Stimulated activated CD4-positive, alpha-beta T cell treated with anti-CD3 and anti-CD28 coated beads, Interleukin-1b, Interleukin-23, amount 100 ng/mL, for 1 hour (primary cell): ENCODE measurements at places on chromosomes 7 and 10.

- no peak for DNase-seq
Observed at GRCh38 chr10:59852670-59853069, 53.7 kb downstream of the CCDC6 start.

- no peak for DNase-seq
Observed at GRCh38 chr10:78626471-78626870, 442.3 kb upstream of the ZMIZ1 start.

GRCh38 chr7:45219130-45219529, 61.5 kb downstream of the RAMP3 start:
- DNase-seq, result no peak

GRCh38 chr10:60853107-60853506, 74.8 kb downstream of the CDK1 start:
- DNase-seq, result no peak

GRCh38 chr7:118662266-118662665, 437.8 kb downstream of the ANKRD7 start:
- no peak for DNase-seq

- no peak for DNase-seq
Observed at GRCh38 chr7:116672596-116673456, 830 bp downstream of the MET start.

DNA sequence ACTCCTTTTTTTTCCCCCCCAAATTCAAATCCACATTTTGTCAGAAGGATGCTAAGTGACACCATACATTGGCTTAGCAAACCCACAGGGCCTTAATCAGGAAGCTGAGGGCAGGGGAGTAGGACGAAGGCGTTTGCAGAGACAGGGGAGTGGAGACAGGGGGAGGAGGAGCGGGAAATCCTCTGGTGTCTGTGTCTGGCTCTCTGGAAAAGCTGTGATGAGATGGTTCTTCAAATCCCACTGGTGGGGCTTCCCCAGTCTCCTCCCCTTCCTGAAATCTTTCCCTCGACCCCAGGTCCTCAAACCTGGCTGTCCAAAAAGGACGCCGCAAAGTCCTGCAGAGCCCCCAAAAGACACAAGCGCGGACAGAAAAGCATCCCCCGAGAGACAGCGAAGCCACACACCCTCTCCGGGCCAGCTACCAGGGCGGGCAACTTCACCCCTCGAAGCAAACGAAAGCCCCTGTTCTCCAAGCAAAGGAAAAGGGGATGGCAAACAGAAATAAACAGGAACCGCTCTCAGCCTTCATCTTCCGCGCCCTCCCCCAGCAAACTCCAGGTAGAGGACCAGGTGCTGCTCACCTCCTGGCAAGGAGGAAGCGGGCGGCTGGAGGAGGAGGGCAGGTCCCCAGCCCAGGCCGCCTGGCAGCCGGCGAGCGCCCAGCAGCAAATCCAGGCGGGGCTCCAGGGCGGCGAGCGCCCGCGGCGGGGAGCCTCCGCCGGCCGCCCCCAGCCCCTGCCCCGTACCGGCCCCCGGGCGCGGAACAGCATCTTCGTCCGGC, 520 bp downstream of the ELAPOR2 start:
- no peak for DNase-seq

DNA sequence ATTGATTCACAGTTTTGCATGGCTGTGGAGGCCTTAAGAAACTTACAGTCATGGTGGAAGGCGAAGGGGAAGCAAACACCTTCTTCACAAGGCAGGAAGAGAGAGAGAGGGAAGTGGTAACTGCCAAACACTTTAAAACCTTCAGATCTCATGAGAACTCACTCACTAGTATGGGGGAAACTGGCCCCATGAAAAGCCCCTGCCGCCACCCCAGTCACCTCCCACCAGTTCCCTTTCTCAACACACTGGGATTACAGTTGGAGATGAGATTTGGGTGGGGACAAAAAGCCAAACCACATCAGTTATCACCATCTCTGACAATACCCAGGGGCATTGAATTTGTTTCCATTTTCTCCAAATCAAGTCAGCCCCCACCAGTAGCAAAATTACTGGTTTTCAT, 740.4 kb downstream of the GATA3 start:
- no peak for DNase-seq

GRCh38 chr10:88659725-88660597, 4.3 kb upstream of the LIPF start:
- DNase-seq, result no peak
